ENCODE measurements at places on chromosomes 4 and X.

DNA sequence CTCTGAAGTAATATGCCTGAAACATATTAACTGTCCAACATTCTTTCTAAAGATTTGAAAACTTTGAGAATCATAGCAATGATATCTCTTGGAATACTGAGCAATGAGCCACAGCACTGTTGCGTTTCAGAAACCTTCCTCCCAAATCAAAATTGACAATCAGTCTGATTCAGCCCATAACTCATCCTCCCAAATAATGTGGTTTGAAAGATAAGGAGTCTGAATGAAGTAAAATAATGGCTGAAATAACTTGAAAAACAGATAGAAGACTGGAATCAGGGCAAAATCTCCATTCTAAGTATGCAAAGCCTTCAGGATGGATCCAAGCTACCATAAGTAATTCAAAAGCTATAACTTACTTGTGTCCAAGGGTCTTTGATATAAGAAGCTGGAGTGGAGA, 98.6 kb upstream of the PLS3 start:
- peak; percentile 67 for DNase-seq

- DNase-seq, result no peak
Observed at GRCh38 chr4:156870861-156871260, 100.7 kb downstream of the PDGFC start.

DNA sequence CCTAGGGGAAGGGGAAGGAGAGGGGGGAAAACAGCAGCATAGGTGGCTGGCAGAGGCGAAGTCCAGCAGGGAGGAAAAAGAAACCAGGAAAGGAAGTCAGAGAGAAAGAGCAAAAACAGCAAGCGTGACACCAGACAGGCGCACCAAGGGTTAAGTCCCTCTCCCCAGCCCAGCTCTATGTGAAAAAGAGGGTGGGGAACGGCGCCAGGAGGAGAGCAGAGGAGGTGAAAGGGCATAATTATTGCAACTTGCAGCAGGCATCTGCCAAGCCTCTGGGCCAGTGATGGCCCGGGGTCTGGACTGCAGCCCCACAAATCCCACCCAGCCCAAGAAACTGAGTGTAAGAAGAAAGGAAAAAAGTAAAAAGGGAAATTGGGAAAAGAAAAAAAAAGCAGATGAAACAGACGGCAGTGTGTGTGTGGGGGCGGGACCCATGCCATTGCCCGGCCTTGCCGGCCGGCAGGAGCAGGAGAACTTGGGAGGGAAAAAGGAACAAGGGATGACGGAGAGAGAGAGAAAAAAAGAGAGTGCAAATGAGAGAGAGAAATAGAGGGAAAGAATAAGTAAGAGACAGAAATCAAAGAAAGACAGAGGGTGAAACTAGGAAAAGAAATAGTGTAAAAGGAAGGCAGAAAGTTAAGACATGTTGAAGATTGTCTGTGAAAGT, 14.1 kb upstream of the RHOXF2 start:
- no peak for DNase-seq

GRCh38 chrX:107206697-107207065, 270 bp downstream of the DNAAF6 start:
- DNase-seq, result no peak

DNA sequence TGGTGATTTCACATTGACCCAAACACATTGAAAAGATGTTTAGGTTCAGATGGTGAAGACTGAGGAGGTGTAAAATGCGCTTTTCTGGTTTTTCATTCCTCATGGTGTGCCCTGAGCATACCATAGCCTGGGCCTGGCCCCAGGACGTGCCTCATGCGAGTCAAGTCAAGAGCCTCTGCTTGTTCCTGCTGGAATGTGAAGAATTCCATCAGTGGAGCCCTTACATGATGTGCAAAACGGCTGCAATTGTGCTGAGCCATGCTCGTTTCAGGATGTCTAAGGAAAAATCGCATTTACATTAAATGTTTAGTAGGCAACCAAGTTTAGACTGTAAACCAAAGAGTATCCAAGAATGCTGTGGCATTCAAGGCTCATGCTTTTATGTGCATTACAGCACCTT, 34.9 kb downstream of the GYG2 start:
- DNase-seq, result no peak

DNA sequence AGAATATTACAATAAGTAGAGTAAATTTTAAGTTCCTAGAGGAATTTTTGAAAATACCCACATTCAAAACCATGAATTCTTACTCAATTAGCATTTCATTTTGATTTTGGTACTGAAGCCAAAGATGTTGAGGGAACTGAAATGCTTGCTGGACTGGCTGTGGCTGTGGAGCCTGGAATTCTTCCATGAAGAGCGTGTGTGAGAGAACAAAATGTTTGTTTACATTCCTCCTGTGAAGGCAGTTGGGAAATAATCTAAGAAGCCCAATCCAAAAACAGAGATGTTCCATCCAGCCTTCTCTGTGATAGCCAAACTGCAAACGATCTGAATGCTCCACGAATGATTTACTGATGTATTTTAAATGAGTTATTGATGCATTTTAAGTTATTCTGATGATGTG, 3.8 kb upstream of the ADH1B start:
- no peak for DNase-seq

DNA sequence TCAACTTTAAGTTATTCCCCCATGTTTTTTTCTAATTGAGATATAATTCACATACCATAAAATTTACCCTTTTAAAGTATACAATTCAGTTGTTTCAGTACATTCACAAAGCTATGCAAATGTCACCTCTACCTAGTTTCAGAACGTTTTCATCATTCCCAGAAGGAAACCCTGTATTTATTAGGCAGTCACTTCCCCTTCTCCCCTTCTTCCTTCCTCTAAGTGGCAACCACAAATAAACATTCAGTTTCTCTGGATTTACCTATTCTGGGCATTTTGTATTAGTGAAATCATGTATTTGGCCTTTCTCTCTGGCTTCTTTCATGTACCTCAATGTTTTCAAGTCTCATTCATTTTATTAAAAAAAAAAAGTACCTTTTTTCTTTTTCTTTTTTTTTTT, 101.9 kb downstream of the TET2 start:
- no peak for DNase-seq

DNA sequence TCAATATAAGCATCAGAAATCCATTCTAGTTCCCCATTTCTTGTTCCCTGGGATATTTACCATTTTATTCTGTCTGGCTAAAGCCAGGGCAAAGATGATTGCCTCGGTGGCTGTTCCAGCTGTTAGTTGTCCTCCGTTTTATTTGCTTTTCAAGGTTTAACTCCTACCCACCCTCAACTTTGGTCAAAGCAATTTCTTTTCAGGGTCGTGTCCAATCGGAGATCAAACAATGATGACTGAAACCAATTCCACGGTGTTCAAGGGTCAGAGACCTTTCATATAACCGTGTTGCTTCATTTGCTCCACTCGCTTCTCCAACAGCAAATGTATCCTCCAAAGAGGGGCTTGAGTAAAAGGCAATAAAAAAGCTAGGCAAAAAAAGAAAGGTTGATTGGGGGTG, 193.5 kb upstream of the FTHL17 start:
- no peak for DNase-seq

GRCh38 chr4:3683744-3684421, 82.3 kb upstream of the ADRA2C start:
- no peak for DNase-seq

DNA sequence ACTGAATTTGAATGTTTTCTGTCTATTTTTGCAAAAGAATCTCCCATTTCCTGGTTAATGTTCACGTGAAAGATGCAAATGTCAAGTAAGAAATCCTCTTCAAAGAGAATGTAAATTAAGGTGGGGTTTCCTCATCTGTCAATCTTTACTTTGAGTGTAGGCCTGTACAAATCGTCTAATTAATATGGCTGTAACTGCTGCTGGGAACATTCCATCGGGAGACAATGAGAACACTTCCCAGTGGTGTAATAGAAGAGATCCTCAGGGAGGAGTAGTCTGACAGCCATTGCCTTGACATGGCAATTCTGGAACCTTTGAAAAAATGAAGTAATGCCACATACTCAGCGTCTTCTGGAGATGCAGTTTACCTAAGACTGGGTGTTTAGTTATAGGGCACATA, 3.7 kb downstream of the EREG start:
- no peak for DNase-seq

GRCh38 chr4:87806520-87806919, 7.2 kb downstream of the IBSP start:
- DNase-seq, result peak; percentile 46

GRCh38 chrX:7828594-7828993, 14.4 kb upstream of the VCX start:
- DNase-seq, result no peak

GRCh38 chr4:89486673-89487072, 179.1 kb upstream of the GPRIN3 start:
- no peak for DNase-seq

DNA sequence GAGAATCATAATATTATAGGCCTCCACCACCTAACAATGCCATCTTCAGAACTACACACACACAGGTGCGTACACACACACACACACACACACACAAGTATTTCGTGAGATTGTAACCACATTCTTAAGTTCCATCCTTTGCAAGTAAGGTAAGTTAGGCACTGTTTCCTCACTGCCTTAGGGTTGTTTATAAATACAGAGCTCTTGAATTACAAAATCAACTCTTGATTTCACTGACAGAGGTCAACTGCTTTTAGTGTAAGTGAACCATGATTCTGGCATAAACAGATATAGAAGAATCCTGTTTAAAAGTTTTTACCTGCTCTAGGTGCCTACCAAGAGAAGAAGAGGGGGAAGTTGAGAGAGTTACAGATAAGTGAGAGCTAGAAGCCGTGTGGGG, 166.1 kb downstream of the DMD start:
- no peak for DNase-seq

- DNase-seq, result no peak
Observed at GRCh38 chrX:19646282-19646681, 131.0 kb upstream of the MAP3K15 start.

- DNase-seq, result no peak
Observed at GRCh38 chrX:30280428-30280827, 28.8 kb downstream of the NR0B1 start.

- no peak for DNase-seq
Observed at GRCh38 chrX:136847874-136848273, 32.7 kb downstream of the RBMX start.

DNA sequence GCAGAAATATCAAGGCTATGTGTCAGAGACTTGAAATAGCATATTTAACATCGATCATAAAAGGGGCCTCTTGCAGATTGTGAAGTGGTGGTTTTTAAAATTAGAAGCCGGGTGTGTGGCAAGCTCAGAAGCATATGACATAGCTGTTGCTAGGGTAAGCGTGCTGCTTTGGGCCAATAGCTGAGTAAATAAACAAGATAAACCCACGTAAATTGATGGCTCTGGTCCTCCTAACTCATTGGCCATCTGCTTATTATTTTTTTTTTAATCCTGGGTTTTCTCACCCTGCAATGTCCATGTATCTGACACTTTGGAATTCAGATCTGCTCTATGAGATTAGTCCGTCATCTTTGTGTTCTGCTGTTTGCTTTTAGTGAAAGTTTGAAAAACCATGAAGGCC, 32.6 kb upstream of the STOX2 start:
- no peak for DNase-seq

DNA sequence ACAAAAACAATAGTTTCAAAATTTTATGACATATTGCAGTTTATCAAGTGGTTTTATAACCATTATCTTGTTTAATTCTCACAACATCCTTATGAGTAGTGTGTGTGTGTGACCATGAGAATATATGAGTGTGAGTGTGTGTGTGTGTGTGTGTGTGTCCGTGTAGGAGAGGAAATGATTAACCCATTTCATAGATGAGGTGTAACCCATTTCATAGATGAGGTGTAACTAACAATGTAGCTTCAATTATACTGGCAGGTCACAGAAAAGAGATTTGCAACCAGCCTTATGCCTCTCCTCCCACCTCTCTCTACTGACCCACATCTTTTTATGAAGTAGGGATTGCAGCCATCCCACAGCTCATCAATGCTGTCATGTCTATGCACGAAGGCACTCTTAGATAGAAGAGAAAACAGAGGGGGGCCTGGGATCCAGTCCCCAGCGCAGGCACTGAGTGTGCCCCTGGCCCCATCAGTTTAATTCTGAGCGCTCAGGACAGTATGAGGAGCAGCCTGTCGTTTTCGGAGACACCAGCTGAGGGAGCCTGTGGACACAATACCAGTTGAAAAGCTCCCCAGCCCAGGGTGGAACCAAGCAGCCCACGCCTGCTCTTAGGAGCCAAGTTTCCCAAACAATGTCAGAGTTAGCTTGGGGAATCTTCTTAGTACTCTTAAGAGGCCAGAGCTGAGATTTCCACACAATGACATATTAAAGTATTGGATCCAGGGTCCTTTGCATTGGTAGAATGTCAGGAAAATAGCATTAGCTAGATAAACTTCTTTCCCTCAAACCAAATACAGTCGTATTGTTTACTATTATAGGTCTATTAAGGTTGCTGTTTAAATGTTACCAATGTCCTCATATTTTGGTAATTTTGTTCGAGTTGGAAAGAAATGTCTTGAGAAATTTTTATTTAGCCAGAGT, 88.6 kb downstream of the PALLD start:
- DNase-seq, result peak; percentile 62

- DNase-seq, result no peak
Observed at GRCh38 chrX:120647127-120647526, 17.3 kb upstream of the C1GALT1C1 start.

DNA sequence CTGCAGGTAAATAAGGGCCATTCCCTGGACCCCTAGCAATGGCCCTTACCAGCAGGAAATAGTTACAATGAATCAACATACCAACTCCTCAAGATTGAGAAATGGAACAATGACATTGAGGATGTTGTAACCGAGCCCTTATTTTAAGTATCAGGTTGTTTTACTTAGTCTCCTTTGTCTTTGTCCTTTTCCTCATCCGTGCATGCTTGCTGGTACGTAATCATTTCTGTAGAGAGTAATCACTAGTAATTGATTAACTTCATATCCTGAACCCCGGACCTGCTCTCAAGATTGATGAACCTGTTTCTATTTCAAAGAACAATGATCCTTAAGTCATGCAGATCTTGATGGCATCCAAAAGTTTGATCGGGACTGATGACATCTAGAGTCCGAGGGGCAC, 98.6 kb upstream of the LANCL3 start:
- no peak for DNase-seq

DNA sequence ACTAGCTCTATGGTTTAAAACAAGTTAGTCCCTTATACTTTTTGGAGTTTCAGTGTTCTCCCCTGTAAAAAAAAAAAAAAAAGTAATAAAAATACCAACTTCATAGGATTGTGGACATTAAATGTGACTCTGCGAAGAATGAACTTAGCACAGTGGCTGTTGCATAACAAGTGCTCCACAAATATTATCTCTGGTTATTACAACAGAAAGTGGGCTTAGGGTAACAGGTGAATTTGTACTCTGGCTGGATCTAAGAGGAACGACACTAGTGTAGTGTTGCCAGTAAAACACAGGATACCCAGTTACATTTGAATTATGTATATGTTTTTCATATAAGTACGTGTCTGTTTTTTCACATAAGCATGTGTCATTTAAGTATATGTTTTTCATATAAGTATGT, 360.3 kb upstream of the CXorf51B start:
- no peak for DNase-seq

- no peak for DNase-seq
Observed at GRCh38 chr4:183624548-183624947, 34.4 kb downstream of the RWDD4 start.

All from NCI-H226 (cell line).